ENCODE measurements at places on chromosomes 13 and 19.

DNA sequence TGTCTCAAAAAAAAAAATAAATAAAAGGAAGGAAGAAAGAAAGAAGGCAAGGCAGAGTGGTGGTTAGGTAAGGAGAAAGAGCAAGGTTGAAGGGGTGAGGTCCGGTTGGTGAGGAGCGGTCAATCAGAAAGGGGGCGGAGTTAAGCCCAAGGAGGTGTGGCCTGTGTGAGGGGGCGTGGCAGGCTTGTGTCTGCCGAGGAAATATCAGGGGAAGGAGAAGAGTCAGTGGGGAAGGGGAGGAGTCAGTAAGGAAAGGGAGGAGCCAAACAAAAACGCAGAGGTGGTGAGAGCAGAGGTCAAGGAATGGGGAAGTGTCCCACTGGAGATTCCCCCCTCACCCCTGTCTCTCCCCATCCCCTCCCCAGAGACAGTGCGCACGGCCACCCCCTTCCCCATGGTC is 5.9 kb downstream of the CACNG7 start:
- no peak for DNase-seq

DNA sequence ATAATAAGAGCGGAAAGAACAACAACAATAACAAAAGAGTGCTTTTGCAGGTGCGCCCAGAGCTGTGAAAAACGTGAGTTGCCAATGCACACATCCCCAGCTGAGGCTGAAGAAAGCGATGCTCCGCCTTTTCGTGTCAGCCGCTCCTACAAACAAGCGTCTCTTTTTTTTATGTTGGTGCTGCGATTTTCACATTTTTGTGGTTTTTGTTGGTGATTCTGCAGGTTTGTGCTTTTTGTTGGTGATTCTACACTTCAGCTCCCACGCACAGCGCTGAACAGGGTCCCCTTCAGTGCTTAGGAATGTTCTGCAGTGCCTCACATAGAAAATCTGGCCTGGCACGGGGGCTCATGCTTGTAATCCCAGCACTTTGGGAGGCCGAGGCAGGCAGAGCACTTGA is 7.3 kb upstream of the SBK3 start:
- no peak for DNase-seq

GRCh38 chr19:16714702-16715287 is 4.9 kb upstream of the NWD1 start:
- DNase-seq: peak; percentile 61

- no peak for DNase-seq
Observed at GRCh38 chr19:18465214-18465963, 27.5 kb upstream of the ISYNA1 start.

DNA sequence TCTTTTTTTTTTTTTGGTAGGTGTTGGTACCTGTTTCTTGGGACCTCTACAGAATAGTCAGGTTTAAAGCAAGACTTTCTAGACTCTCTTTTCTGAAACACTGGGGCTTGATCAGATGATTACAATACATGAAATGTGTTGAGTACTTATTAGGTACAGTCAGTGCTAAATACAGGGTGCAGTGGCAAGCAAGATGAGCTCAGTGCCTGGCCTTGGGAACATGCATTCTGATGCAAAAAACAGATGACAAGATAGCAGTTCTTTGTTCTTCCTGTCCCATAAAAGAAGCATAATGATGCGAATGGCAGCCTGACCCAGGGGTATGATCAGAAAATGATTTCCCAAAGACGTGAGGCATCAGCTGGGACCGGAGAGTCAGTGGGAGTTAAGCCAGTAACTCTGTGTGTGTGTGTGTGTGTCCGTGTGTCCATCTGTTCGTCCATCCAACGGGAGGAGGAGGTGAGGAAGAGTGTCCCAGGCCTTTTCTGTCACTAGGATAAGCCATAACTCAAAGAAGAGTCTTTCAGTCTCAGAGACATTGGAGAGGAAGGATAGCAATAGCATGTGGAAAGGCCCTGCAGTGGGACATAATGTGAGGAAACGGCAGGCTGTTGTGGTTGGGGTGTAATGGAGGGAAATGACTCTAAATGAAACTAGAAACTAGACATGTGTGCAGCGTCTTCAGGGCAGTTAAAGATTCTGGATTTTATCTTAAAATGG is 32.2 kb downstream of the SLAIN1 start:
- peak; percentile 32 for DNase-seq

GRCh38 chr13:59475911-59476310 is 687.8 kb downstream of the DIAPH3 start:
- DNase-seq: no peak

DNA sequence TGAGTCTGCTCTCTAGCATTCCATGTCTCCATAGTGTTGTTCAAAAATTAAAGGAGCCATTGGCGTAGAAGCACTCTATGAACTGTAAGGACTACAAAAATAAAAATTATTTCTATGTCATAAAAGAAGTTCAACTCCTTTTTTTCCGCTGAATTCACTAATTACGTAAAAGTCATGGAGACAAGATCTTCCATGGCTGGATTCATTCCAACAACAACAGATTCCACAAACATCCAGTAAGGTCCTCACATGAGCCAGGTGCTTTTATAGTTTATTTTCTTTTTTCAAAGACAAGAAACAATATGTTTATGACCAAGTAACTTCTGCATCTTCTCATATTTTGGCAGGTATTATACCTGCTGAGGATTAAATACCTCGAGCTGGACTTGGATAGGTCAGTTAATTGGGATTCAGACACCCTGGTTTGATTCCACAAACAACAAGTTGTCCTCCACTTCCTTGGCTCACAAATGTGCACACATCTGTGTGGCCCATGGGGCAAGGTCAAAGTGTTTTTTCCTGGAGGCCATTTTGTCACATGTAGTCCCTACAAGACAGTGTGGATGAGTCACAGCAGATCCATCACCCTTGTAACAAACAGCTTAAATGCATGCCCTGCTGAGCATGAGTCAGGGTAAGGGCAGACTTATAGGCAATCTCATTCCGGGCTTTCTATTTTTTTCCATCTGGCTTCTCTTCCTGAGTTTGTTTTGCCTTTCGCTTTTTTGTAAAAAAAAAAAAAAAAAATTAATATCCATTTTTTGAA is 475.6 kb downstream of the COG6 start:
- no peak for DNase-seq

GRCh38 chr19:23439623-23440022 is 44.4 kb upstream of the ZNF91 start:
- no peak for DNase-seq

DNA sequence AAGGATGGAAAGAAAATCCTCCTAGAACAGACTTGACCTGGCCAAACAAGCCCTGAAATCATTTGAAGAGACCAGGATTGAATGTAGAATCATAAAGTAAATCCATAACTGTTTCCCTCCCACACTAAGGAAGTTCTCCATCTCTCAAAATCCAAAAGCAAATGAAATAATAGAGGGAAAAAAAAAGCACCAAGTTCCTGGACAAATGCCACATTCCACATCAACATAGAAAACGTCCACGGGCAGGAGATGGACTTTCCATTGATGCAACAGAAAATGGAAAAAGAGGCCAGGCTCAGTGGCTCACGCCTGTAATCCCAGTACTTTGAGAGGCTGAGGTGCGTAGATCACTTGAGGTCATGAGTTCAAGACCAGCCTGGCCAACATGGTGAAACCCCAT is 56.2 kb downstream of the INSR start:
- DNase-seq: no peak

DNA sequence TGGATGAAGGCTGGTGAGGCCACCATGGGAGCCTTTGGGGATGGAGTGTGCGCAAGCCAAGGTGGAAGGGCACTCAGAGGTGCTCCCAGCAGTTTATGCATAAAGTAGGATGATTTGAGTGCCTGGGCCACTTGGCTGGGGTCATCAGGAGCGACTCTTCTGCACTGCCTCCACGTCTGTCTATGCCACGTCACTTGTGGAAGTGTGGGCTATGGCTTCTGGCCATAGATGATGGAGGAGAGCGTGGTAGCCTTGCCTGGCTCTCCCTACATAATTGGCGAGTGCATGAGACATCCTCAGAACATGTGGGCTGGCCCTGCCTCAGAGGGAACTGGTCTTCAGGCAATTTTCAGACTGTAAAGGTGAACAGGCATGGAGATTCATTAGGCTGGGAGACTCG is 182.9 kb downstream of the TEX29 start:
- DNase-seq: no peak

- DNase-seq: no peak
Observed at GRCh38 chr19:29696565-29696846, 18.6 kb downstream of the C19orf12 start.

DNA sequence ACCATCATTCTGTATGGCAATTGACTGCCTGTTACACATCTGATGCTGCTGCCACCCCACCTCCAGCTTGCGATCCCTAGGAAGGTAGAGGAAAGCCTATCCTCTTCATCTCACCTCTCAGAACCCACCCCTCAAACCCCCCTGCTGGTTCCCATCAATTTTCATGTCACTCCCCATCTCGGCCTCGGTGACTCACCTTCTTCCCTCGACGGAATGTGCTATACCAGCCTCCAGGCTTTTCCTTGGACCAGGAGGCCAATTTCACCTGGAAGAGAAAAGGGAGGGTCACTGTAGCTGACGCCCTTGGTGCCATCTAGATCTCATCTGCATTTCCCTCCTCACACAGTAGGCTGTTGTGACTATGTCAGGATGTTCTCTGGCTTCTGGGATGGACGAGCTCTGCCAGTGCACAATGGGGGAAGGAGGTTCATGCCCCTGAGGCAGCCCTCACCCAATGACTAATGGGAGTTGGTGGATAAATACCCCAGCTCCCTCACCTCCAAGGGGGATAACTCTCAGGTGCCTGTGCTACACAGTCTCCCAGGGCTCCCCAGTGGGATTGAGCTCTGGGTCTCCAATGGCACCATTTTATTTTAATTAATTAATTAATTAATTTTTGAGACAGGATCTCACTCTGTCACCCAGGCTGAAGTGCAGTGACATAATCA is 26.4 kb upstream of the OLFM2 start:
- DNase-seq: no peak

DNA sequence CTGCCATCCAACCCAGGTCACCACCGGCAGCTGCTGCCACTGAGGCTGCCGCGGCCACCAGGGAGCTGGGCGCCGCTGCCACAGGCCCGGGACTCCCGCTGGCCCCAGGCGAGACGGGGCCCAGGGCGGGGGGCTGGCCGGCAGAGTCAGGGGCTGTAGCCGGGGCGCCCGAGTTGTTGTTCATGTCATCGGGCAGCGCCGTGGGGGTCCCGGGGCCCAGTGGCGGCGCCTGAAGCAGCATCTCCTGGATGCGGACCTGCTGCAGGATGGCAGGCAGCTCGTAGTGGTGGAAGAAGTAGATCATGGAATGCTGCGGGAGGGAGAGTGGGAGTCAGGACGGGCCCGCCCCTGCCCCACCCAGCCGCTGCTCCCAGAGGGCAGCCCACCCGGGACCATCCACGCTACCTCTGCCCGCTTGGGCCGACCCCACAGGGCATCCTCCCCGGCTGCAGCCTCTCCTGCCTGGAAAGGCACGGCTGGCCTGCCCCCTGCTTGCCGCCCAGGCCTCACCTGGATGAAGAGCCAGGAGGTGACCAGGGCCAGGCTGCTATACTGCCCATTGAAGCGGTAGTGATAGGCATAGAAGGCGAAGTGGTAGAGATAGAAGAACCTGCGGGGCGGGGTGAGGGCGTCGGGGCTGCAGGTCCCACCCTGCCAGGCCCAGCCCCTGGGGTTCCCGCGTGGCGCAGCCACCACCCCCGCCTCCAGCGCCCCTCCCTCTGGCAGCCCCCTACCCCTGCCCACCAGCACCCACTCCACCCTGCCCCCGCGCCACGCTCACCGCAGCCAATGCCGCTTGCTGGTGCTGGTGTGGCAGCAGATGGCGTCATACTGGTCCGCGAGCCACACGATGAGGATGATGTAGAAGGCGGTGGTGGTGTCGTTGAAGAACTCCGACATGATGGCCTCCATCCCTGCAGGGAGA is 10.1 kb downstream of the TMEM259 start:
- DNase-seq: no peak

DNA sequence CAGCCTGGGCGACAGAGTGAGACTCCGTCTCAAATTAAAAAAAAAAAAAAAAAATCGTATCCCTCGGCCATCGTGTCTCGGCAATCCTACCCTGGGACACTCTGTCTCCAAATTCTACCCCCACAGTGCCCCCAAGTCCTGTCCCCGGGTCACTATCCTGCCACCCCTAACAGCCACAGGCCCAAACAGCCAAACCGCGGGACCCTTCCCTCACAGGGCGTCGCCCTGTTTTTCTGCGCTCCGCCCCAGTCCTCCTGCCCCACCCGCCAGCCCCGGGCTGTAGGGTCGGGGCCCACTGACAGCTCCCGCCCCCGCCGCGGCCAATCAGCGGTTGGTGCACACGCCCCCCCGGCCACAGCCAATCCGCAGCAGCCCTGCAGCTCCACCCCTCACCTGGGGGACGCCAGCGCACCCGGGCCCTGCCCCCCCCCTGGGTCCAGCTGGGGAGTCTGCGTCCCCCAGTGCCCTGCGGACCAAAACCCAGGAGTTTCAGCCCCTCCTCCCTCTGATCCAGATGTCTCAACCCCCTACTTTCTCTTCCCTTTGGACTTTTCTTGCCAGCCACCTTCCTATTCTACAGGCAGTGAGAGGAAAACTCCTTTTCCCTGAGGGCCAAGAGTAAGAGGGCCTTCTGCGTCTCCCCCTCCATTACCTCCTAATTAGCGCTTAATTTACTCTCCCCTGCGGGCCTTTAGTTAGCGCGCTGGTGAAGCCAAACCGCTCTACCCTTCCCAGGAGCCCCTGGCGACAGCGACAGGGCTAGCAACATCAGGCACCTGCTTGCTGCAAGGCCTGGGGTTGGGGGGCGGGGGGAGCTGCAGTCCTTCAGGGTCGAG is 1.5 kb upstream of the BCAT2 start:
- DNase-seq: peak; percentile 66

DNA sequence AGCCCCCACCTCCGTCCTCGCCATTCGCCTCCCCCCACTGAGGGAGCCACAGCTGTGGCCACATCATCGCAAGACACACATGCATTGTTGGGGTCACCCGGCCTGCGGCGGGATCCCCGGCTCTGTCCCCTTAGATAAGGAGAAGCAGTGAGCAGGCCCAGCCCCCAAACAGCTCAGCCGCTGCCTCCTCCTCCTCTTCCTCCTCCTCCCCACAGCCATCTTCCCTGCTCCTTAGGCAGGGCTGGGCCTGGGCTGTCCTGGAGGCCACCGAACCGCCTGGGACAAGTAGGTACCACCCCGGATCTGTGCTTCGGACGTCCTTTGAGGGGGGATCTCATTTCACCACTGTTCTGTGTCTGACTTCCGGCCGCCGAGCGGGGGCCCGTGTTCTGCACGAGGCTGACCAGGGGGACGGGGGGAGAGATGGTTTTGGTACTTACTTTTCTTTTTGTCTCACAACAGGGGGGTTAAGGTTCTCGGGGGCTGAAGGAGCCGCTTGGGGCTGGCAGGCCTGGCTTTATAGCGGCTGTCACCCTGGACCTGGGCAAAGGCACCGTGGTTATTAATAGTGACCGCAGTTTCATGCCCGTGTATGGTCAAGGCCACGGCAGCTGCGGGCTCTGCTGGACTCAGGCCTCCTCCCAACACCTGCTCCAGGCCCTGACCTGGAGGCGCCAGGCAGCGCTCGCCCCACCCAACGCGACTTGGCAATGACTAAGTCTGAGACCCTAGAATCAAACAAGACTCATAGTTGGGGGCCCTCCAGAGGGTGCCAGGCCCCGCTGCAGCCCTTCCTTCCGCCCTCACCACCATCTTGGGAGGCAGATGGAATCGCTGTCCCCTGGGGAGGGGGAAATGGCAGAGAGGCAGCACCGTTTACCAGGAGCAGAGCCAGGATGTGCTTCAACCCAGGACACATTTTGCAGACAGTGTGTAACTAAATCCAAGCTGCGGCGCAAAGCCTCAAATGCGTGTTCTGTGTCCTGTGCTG is 18.3 kb downstream of the NMRK2 start:
- no peak for DNase-seq

Measured in activated CD4-positive, CD25-positive, alpha-beta regulatory T cell treated with anti-CD3 and anti-CD28 coated beads, Interleukin-2, amount 50 U/mL, for 72 hours (primary cell).